A549 treated with dexamethasone at 1 μM for 4 hours (cell line): ENCODE measurements at places on chromosomes 3 and 15. TPM values are rescaled to one million over a fixed set of nuclear protein-coding genes. Genes with fewer than 3 reads are reported as not detected.

IMPG2 gene
- 0.01 TPM in 3 of 5 replicates, not detected in the others for total RNA-seq

ATP2C1 gene
- 28.6 to 33.4 TPM (median 32.5 TPM) in 5 replicates for total RNA-seq

ACTC1 gene
- total RNA-seq, result 0.18 to 0.54 TPM (median 0.35 TPM) in 5 replicates

SPSB4 gene
- total RNA-seq, result 0.10 to 0.25 TPM (median 0.16 TPM) in 5 replicates

AADAC gene
- total RNA-seq, result 9.0 to 12.4 TPM (median 11.0 TPM) in 5 replicates
